ENCODE measurements at places on chromosomes 11 and 22.

DNA sequence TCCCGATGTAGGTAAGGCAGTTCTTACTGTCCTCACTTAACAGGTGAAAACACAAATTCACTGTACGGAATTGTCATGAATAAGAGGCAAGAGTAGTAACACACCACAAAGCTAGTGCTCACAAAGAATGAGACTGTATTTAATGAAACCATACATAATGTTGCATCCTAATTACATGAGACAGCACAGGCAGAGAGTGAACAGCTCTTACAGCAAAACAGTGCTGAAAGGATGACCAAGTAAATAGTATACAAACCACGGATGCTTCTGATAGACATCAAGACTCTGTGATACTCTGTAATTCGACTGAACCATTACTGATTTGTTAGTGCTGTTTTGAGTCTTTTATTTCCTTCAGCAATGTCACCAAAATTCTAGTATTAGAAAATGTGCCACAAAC, 282.3 kb downstream of the TTC28 start:
- no peaks in the 10 kb centered on the region for H3K36me3 ChIP-seq
- H3K4me3 ChIP-seq = no peak overlapping the region
- no peak overlapping the region for H3K27ac ChIP-seq
- H3K27me3 ChIP-seq = no peaks in the 10 kb centered on the region
- no peak for DNase-seq
- H3K4me1 ChIP-seq = peaks cover 4% of the 10 kb centered on the region

DNA sequence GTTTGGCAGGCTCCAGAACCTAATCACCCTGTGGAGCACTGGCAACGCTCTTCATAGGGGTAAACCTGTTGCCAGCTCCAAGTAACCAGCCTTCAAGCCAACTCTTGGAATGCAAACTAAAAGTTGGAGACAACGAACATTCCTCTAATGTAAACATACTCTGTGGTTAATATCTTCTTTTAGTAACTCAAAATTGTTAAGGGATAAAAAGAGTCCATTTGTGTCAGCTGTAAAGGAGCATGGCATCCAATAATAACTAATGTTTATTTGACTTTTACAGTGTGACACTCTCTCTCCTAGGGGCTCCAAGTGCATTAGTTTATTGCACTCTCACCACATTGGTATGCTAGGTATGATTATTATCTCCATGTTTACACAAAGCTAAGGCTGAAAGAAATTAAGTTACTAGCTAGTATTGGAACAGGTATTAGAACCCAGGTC, 31.0 kb upstream of the AMOTL1 start:
- H3K4me1 ChIP-seq = no peaks in the 10 kb centered on the region
- peaks cover 5% of the 10 kb centered on the region for H3K27me3 ChIP-seq
- no peak overlapping the region for H3K27ac ChIP-seq
- DNase-seq = no peak

- no peak overlapping the region for H3K27ac ChIP-seq
- H3K4me3 ChIP-seq = no peak overlapping the region
- H3K27me3 ChIP-seq = no peaks in the 10 kb centered on the region
- no peaks in the 10 kb centered on the region for H3K36me3 ChIP-seq
- no peaks in the 10 kb centered on the region for H3K4me1 ChIP-seq
Observed at GRCh38 chr11:115580927-115581680, 76.9 kb upstream of the CADM1 start.

GRCh38 chr11:41816396-41816795, 356.9 kb upstream of the LRRC4C start:
- no peak overlapping the region for H3K27ac ChIP-seq
- no peak overlapping the region for H3K4me3 ChIP-seq
- H3K27me3 ChIP-seq = no peaks in the 10 kb centered on the region
- no peak for DNase-seq
- H3K36me3 ChIP-seq = no peaks in the 10 kb centered on the region

DNA sequence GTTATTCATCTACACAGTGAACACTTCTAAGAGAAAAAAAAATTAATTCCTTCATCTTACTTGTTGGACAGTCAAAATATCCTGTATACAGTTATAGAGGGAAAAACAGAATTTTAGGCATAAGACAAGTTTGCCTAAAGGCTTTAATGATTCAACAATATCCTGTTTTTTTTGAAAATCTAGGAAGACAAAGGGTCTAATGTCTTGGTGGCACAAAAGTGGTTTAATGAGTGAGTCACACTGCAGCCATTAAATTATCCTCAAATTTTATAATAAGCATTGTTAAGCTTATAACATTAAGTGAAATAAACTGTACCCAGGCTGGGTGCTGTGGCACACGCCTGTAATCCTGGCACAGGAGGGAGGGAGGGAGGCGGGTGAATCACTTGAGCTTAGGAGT, 72.9 kb downstream of the GAB2 start:
- H3K36me3 ChIP-seq = no peaks in the 10 kb centered on the region
- no peak overlapping the region for H3K4me3 ChIP-seq
- H3K27ac ChIP-seq = no peak overlapping the region
- DNase-seq = no peak
- peaks cover 40% of the 10 kb centered on the region for H3K4me1 ChIP-seq

DNA sequence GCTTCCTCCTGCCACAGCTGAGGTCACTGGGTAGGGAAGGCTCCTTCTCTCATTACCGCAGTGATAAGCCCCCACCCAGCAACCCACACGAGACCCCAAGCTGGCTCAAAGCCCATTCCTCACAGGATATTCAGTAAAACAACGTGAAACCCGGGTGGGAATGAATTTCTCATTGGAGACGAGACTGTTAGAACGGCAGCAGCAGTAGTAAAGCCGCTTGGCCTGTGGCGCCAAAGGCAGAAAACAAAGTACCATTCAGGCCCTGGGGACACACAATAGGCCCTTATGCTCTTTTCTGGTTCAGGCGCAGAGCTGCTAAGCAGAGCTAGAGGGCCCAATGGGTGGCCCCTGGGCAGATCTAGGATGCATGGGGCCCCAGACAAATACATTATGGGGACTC, 45.3 kb downstream of the PC start:
- H3K27me3 ChIP-seq = no peaks in the 10 kb centered on the region
- no peaks in the 10 kb centered on the region for H3K36me3 ChIP-seq
- no peak overlapping the region for H3K27ac ChIP-seq
- no peak overlapping the region for H3K4me3 ChIP-seq
- DNase-seq = no peak
- peaks cover 8% of the 10 kb centered on the region for H3K4me1 ChIP-seq

All from adrenal gland (tissue), 19 donors.